SK-N-DZ (cell line): ENCODE measurements at places on chromosomes 3 and 15.

- DNase-seq: peak; percentile 76
Measured at GRCh38 chr3:66428733-66429132, 72.1 kb downstream of the LRIG1 start.

- DNase-seq: no peak
Measured at GRCh38 chr3:196706327-196706726, 5.7 kb downstream of the CEP19 start.

GRCh38 chr3:28859897-28860296 is 421.0 kb upstream of the RBMS3 start:
- no peak for DNase-seq

DNA sequence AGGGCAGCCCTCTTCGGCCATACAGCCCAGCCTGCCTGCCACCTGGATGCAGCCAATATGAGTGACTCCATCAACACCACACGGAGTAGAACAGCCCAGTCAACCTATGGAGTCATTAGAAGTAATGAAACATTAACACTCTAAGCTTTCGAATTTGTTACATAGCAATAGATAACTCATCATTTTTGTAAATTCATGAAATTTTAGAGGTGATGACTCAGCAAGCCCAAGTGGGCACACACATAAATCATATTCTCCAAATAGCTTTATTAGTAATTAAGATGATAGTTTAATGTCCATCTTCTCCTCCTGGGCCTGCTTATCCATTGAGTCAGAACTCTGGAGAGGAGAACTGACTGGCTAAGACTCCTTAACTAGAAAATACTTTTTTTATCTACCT is 335.0 kb upstream of the KCNH8 start:
- no peak for DNase-seq

DNA sequence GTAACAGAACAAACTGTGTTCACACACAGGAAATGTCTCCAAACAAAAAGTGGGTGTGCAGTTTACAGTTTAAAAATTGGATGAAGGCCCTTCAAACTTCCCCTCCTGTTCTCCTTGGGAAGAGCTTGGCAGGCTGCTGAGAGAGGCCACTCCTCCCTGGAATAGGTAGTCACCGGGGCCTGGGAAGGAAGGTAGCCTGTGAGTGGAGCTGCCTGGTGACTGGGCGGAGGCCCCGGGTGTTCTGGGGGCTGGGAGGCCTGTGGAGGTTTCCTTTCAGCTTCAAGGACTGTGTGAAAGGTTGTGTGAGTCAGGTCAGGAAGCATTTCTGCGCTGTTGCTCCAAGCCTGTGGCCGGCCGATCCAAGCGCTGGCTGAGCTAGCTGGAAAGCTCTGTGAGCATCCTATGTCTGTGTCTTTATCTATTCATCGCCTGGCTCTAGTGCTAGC is 14.1 kb downstream of the SLCO3A1 start:
- DNase-seq: no peak

GRCh38 chr15:73982222-73982962 is 9.7 kb downstream of the STOML1 start:
- no peak for DNase-seq

GRCh38 chr3:52986938-52987337 is 58.9 kb downstream of the SFMBT1 start:
- peak; percentile 23 for DNase-seq

GRCh38 chr3:62114763-62115162 is 258.6 kb downstream of the FEZF2 start:
- no peak for DNase-seq

- DNase-seq: no peak
Measured at GRCh38 chr3:136932523-136932922, 25.3 kb upstream of the IL20RB start.

- no peak for DNase-seq
Measured at GRCh38 chr15:31255176-31255510, 71.5 kb upstream of the KLF13 start.

DNA sequence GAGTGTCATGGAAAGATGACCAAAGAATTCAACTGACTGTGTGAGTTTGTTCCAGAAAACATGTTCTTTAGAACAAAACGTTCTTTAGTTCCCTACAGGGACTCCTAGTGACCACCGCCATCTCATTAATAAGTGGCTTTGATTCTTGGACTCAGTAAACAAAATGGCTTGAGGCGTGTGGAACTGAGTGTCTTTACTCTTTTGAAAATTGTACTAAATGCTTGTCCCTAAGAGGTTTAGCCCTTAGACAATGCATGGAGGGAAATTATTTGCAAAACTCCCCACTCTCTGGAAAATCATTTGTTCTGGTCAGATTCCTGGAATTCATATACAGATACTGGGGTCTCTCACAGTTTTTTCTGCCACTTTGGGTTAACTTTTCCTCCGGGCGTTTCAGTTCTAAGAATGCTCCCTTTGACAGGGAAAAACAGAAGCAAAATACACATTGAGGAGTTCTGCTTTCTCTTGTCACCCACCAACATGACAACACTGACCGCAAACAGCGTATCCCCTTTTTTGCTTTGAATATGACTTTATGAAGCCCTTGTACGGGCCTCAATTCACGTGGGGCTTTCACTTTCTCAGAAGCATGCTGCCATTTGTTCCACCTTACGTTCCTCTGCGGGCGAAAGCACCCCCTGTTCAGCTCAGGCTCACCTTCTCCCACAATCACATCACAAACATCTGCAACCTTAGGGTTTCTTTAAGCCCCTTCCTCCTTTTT is 15.3 kb upstream of the NRROS start:
- DNase-seq: no peak

- DNase-seq: no peak
Measured at GRCh38 chr3:196979545-196979944, 10.9 kb upstream of the PIGZ start.

DNA sequence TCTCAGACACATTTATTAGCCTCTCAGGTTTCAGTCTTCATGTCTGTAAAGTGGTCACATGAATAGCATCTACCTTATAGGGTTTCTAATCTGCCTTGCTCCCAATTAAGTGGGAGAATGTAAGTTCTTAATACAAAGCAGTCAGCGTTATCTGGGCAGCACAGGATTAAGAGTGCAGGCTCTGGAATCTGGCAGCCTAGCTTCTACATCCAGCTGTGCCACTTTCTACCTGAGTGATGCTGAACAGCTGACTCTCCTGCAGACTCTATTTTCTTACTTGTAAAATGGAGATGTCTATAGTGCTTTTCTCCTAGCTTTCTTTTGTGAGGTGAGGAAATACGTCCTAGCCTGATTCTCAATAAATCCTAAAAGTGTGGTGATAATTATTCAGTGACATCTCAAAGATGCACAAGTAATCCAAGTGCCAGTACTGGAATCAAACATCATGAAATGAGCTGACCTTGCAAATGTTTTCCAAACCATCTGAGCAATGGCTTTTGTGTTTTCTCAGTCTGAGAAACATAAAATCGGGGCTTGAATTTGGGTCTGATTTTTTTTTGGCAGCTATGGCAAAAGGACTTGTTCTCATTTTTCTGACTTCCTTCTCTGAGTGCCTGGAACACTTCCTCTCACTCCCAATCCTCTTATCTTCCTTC is 232.2 kb upstream of the FEZF2 start:
- DNase-seq: no peak
